ENCODE measurements at places on chromosomes 1 and 21. TPM values are rescaled to one million over a fixed set of nuclear protein-coding genes. Genes with fewer than 3 reads are reported as not detected.

ROR1 gene
- 3.4 TPM for total RNA-seq

HPDL gene
- total RNA-seq, result 7.4 TPM

- DNase-seq, result no peak
These were observed 93.4 kb downstream of the ADARB1 start for GRCh38 chr21:45167796-45168222.

PLA2G4A gene
- 6.9 TPM for total RNA-seq

DNA sequence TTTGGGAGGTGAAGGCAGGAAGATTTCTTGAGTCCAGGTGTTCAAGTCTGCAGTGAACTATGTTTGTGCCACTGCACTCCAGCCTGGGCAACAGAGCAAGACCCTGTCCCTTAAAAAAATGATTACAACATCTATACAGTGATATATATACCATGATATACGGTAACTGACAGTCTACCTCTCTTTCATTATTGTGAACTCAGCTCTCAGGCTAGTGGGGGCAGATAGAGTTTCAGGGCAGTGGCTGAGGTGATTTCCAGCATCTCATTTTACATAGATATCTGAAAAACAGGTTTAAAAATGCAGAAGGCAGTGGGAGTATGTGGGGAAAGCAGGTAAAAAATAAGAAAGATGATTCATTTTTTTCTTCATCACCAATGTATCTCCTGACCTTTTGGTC lies 8.1 kb upstream of the NTNG1 start:
- DNase-seq, result no peak

- no peak for DNase-seq
These were observed 24.8 kb downstream of the PPP2R5A start for GRCh38 chr1:212309967-212310366.

BECN2 gene
- total RNA-seq, result not detected

DNA sequence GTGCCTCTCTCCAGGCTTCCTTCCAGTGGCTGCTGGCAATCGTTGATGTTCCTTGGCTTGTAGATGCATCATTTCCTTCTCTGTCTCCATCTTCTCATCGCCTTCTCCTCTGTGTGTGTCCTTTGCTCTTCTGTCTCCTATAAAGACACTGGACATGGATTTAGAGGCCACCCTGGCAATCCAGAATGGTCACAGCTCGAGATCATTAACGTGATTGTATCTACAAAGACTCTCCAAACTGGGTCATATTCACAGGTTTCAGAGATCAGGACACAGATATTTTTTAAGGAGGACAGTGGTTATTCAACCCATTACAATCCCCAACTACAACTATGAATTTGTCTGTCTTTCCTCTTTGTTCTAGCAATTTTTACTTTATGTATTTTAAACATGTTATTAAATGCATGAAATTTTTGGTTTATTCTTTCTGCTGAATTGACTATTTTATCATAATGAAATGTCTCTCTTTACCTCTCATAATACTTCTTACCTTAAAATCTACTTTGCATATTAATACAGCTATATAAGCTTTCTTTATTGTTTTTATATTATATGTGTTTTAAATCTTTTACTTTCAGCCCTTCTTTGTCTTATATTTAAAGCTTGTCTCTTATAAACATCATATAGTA lies 22.8 kb downstream of the CR1 start:
- DNase-seq, result no peak
